Hematopoietic multipotent progenitor cell treated with erythropoietin and hydrocortisone succinate and interleukin-3 and kit ligand, for 15 days (in vitro differentiated cells): ENCODE measurements at places on chromosomes 1 and 21.
A peak's percentile ranks its signal among the peaks of the same experiment; 100 is the strongest.

- no peak for DNase-seq
Observed at GRCh38 chr1:36836916-36837315, 197.4 kb downstream of the GRIK3 start.

GRCh38 chr1:218377143-218377660 is 32.1 kb downstream of the TGFB2 start:
- no peak for DNase-seq

DNA sequence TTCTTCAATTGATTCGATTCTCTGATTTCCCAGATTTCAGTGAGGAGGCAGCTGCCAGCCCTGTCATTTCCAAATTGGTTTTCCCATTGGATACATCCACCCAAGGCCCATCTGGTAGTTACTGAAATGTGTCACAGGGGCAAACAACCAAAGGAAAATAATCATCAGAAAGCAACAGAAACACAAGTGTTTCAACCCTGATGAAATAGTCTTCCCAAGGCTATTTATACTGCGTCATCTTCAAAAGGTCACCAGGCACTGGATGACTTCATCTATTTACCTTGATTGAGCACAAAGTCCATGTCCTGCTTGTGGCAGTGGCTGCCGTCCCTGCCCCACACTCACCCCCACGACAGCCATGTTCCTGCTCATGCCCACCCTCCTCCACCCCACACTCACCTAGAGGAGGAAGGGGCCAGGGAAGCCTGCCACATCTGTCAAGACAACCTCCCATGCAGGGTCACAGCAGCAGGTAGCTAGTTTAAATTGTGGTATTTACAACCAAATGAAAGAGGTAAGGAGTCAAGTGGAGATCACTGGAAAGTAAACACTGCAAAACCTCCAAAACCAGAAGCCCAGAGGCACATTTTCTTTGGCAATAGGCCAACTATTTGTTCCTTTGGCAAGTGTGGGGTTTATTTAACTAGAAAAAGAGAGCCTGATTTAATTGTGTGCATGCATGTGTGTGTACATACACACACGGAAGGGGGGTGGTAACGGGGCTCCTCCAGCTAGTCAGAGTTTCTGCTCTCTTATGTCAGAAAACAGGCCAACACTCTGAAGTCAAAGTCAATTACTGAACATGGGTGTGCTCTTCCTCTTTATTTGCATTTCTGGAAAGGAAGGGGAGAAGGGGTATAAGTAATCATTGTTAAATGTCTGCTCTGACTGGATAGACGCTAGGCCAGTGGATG is 49.5 kb upstream of the RAB4A start:
- no peak for DNase-seq

GRCh38 chr1:230854423-230854822 is 13.9 kb downstream of the C1orf198 start:
- DNase-seq = no peak

DNA sequence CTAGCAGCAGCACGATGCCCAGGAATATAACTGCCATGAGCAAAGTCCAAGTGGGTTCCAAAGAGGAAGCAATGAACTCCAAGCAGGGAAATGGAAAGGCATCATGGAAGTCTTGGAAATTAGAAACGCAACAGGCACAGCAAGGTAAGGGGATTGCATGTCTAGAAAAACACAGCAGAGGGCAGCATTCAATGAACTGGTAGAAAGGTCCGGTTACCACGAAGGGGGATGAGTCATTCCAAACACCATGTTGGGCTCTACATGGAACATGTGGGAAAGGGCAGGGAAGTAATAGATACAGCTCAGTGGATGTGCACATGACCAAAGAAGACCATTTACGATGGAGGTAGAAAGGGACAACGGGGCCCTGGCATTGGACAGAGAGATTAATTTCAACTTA is 36.4 kb downstream of the RXRG start:
- DNase-seq = peak; percentile 3

- no peak for DNase-seq
Observed at GRCh38 chr1:176719447-176719846, 256.5 kb downstream of the PAPPA2 start.

- no peak for DNase-seq
Observed at GRCh38 chr1:185473186-185473585, 156.1 kb upstream of the IVNS1ABP start.

- DNase-seq = no peak
Observed at GRCh38 chr1:189627427-189627826, 850.2 kb downstream of the BRINP3 start.
